ENCODE measurements at places on chromosomes 11 and 22.

- DNase-seq = no peak
These were observed 38.1 kb upstream of the POU2AF1 start for GRCh38 chr11:111417011-111417765.

- DNase-seq = no peak
These were observed 548 bp downstream of the PYGM start for GRCh38 chr11:64759131-64759721.

GRCh38 chr11:85517272-85517671, 109.9 kb downstream of the DLG2 start:
- DNase-seq = no peak

GRCh38 chr22:49790912-49791311, 36.8 kb downstream of the BRD1 start:
- DNase-seq = no peak

DNA sequence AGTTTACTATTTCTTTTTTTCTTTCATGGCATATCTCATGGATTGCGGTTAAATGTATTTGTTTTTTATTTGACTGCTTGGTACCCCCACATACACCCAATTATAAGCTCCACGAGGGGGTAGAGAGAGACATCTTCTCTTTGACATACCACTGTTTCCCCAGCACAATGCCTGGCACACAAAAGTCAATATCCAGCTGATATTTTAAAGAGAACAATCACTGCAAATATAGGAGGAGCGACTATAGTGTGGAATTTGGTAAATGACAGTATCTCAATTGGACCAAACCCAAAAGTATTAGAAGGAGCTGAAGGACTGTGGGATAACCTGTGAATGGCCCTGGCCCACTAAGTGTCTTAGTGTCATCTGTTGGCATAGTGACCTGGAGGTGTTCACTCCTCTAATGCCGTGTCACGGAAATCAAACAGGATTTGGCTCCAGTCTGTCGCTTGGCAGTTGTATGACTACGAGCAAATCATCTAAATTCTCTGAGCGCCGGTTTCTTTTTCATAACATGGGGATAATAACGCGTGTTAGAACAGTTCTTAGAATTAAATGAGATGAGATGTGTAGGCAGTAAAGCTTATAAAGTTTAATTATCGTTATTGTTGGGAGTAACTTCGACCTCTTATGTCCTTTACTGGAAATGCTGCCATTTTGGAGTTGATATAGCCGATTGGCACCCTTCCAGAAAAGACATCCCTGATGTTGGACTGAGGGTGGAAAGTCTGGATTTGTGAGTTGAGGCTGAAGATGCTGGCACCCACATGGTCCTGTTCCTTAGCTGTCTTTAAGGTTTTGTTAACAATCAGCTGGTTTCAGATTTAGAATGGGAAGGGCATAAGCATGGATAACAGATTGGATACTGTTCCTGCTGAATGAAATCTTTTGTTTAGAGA, 144.5 kb downstream of the DBX1 start:
- DNase-seq = no peak

GRCh38 chr11:15208378-15209222, 93.9 kb downstream of the INSC start:
- peak; percentile 71 for DNase-seq

DNA sequence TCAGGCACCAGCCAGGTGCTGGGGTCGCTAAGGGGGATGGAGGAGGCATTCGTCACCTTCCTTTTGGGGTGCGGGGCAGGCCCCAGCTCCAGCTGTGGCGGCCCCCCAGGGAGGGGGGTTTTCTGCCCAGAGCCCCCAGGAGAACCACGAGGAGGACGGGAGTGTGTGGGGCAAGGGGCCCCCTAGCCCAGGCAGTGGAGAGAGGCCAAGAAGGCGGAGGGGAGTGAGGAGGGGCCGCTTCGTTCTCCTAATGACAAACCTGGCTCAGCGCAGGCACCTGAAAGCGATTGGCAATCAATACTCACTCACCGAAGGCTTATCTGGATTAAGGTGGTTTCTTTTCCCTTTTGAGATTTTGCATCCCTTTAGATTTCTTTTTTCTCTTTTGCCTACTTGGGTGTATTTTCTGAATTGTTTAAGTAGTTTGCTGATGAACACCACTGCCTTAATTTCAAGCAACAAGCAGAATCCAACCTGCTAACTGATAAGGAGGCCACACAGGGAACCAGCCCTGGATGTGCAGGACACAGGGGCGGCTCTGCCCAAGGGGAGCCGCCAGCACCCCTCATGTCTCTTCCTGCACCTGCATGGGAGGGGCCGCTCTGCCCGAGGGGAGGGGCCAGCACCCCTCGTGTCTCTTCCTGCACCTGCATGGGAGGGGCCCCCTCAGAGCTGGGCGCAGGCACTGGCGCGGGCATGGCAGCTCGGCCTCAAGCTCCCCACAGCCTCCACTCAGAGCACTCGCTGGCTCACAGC, 122.3 kb downstream of the BRD1 start:
- DNase-seq = no peak
